ENCODE measurements at places on chromosomes 7 and 10. TPM values are rescaled to one million over a fixed set of nuclear protein-coding genes. Genes with fewer than 3 reads are reported as not detected.

OR6V1 gene
- total RNA-seq, result not detected

KLF14 gene
- not detected for total RNA-seq

TRIM50 gene
- total RNA-seq, result 2.6 TPM

OR2A42 gene
- total RNA-seq, result not detected

OR9A2 gene
- total RNA-seq, result not detected

ANKIB1 gene
- total RNA-seq, result 39.9 TPM

STAG3 gene
- total RNA-seq, result 62.7 TPM

CYP26A1 gene
- not detected for total RNA-seq

PLEKHS1 gene
- total RNA-seq, result 129 TPM

GPR26 gene
- total RNA-seq, result not detected
